ENCODE measurements at places on chromosomes 2 and 18.

GRCh38 chr2:173739006-173739405 is 226.2 kb downstream of the SP3 start:
- no peak for DNase-seq

DNA sequence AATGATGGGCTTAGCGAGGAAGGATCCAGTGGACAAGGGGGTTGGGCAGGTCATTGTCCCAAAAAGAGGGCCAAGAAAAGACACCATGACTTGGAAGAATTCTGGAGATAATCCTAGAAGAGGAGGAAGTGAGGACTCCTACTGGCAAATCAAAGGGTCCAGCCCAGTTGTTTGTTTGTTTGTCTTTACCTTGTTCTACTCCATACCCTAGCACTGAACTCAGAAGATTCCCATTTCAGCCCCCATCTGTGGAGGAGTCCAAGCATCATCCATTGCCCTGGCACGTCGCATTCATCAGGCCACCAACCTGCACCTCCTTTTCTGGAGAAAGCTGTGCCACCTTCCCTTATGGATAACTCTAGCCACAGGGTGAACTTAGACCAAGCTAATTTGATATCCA is 326.2 kb downstream of the EN1 start:
- no peak for DNase-seq

- DNase-seq: no peak
Observed at GRCh38 chr2:2913601-2914120, 464.0 kb downstream of the EIPR1 start.

DNA sequence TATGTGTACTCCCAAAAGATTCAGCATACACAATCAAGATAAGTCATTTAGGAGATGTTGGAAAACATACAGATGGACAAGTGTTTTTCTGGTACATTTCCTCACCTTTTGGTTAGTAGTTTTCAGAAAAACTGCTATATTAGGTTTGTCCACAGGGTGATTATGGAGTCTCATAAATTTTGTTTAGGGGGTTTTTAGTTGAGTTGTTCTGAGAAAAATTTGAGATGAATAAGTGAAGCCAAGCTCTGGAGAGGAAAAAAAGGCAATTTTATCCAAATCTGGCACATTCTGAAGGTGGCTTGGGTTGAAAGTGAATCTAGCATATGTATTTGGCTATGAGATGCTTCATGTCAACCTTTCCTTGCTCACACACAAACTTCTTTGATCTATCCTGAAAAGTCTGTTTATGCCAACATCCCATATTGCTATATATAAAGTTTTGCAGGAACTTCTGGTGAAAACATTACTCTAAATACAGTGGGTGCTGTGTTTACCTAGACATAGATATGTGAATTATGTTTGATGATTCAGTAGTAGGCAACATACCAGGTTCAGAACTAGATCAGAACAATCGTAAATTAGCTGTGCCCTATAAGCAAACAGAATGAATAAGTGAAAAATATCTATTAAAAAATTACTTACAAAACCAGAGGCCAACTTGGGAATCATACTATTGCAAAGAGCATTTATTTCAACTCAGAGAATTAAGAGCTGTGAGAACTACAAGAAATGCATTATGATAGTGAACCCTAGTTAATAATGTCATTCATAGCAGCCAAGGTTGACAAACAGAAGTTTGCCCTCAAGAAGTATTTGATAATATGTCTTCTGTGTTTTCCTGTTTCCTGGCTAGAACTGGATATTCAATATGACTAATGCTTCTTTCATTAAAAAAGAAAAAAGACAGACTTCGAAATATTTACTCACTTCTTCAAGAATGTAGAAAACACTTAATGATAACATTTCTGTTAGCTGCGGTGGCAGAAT is 552.0 kb downstream of the IRS1 start:
- DNase-seq: no peak

All from stimulated activated CD4-positive, alpha-beta T cell treated with anti-CD3 and anti-CD28 coated beads, TNF-alpha, amount 100 ng/mL, for 4 hours (primary cell).